ENCODE measurements at places on chromosomes 13 and 19.

GRCh38 chr19:47707135-47707925 lies 5.9 kb upstream of the EHD2 start:
- no peak for DNase-seq

- no peak for DNase-seq
Observed at GRCh38 chr19:19500975-19501644, 14.2 kb downstream of the TSSK6 start.

- DNase-seq, result no peak
Observed at GRCh38 chr19:15210323-15210781, 9.6 kb upstream of the NOTCH3 start.

DNA sequence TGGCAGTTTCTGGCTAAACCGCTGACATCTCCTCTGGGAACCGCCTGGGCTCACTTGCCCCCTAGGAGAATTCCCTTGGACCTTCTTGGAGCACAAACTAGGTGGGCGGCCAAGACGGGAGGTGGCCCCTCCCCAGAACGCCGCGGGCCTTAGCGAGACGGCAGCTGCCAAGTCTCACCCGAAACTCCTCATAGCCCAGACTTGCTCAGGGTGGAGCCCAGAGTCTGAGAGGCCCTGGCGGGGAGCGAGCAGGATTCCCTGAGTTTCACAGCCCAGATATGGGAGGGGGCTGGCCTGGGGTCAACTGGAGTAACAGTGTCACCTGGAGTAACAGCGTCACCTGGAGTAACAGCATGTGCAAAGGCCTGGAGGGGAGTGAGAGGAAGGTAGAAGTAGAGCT lies 10.1 kb downstream of the TINCR start:
- no peak for DNase-seq

DNA sequence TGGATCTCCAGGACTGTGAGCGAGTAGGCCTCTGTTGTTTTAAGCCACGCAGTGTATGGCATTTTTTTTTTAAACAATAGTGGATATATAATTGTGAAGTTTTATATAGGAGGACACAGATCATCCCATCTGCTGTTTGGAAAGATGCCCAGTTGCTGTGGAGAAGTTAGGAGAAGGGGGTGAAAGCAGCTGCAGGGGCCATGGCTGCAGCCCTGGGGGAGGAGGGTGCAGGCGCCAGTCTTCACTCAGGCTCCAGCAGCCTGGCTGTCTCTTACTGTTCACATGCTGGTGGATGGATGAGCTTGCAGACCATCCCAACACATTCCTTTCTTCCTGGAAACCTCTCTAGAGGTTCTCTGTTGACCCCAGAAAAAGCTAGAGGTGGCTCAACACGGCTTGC lies 242.3 kb downstream of the TEX29 start:
- no peak for DNase-seq

DNA sequence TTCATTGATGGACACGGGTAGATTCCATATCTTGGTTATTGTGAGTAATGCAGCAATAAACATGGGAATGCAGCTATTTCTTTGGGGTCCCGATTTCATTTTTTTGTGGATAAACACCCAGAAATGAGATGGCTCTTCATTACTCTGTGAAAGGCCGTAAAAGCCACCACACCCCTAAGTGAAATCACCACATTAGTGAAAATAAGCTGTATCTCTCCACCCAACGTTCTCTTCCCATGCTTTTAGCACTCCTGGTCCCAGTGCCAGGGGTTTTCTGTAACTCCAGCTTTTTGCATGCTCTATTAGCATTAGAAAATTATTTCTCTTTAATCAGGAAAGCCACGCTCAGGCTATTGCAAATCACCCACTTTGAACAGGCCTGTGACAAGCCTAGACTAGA lies 15.8 kb downstream of the CHAMP1 start:
- DNase-seq, result no peak

GRCh38 chr13:50915565-50915964 lies 6.0 kb downstream of the RNASEH2B start:
- DNase-seq, result no peak

Measured in epithelial cell of proximal tubule (primary cell).